ENCODE measurements at places on chromosomes 11 and 22.
A peak's percentile ranks its signal among the peaks of the same experiment; 100 is the strongest.

- DNase-seq, result no peak
Observed at GRCh38 chr11:114044042-114044871, 15.3 kb upstream of the ZBTB16 start.

DNA sequence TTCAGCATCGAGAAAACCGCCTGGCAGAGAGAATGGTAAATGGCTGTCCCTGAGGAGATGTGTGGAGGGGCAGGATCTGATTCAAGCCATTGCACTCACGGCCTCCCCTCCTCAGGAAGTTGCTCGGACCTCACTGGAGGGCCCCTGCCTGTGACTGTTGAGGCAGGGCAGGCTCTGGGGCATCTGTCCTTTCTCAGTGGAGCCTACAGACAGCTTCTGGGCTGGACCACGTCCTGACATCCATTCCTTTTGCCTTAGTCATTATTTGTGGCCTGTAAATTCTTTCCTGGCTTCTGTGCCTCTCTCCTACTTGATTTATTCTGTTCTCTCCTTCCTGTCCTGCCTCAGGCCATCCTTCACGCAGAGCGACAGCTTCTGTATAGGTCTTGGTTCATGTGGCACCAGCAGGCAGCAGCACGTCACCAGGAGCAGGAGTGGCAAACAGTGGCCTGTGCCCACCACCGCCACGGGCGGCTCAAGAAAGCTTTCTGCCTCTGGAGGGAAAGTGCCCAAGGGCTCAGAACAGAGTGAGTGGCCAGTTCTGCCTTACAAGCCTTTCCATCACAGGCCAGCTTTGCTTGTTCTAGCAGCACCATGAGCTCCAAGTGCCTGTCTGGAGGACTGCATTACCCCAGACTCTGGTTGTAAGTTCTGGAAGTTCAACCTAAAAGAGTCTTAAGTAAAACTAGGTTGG lies 59.6 kb downstream of the PISD start:
- no peak for DNase-seq

GRCh38 chr11:60970369-60970774 lies 1.1 kb upstream of the CD6 start:
- no peak for DNase-seq

GRCh38 chr11:94536386-94536785 lies 7.3 kb upstream of the FUT4 start:
- DNase-seq, result no peak

DNA sequence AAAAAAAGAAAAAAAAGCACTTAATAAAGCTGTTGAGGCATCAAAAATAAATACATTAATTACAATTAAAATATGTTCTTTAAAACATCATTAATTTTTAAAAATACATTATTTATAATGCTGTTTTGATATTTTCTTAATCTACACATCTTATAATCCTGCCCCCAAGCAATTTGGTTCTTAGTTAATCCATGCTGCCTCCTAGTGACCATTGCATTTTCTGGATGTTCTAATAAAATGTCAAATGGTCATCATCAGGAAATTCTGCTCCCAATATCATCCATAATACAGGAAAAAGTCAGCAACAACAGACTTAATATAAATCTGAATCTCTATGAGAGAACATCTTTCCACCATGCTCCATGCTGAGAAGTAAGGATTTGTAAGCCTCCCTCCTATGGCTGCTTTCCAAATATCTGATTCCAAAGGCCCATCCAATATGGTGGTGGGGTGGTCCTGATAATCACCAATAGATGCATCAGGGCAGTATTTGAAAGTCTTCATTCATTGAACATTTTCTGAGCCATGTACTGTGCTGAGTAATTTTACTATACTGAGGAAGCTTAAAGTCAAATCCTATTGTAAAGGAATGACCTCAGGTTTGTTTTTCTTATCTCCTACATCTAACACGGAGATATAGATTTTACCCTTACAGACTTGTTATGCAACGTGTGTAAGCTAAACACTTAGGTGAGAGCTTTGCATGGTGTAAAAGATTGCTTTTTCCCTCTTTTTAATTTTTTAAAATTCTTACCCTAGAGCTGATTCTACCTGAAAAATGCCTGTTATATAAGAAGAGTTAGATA lies 124.7 kb upstream of the BMAL1 start:
- DNase-seq, result no peak

DNA sequence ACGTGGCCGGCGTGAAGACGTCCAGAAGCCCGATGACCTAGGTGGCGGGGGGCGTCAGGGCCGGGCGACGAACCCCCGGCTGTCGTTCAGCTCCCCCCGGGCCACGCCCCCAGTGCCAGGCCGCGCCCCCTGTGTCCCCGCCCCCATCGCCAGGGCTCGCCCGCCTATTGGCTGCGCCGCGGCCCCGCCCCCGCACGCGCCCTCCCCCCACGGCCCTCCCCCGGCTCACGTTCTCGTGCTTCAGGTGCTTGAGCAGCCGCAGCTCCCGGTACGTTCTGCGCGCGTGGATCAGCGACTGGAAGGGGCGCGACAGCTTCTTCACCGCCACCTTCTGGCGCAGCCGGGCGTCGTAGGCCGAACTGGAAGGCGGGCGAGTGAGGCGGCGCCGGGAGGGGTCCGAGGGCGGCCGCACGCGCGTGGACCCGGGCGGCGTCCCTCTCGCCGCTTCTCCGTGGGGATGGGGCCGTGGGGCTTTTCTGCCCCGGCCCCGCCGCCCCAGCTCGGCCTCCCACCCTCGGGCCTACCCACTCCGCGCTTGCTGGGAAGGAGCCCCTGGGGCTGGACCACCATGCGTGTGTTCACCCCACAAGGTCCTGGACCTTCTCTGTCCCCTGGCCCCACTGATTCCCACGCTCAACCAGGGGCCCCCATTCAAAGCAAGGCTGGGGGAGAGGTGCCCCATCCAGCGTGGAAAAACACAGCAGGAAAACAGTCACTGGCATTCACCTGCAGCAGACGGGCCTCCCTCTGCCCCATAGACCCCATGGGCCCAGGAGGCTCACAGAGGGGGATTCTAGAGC lies 2.4 kb downstream of the MAPK11 start:
- DNase-seq, result peak; percentile 82

DNA sequence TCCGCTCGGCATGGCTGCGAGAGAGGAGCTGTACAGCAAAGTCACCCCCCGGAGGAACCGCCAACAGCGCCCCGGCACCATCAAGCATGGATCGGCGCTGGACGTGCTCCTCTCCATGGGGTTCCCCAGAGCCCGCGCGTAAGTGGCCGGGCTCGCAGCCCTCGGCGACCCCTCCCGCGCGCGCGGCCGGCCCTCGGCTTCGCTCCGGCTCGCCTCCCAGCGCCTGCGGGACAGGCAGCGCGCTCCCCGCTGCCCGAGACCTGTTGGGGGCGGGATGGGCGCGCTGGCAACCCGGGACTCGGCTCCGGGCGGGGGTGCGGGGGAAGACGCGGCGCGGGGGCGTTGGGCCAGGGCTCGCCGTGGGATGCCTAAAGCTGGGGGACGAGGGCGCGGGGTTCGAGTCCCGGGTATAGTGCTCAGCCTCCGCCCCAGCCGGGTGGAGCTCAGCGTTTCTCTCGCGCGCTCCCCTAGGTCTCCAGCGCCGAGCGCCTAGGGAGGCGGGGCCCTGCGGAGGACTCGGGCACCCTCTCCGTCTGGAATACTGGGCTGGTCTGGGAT lies 630 bp downstream of the UBASH3B start:
- no peak for DNase-seq

- no peak for DNase-seq
Observed at GRCh38 chr11:70799386-70799785, 401.1 kb downstream of the CTTN start.

GRCh38 chr11:94031625-94032024 lies 10.5 kb downstream of the HEPHL1 start:
- DNase-seq, result no peak

- DNase-seq, result no peak
Observed at GRCh38 chr11:114318361-114318760, 22.2 kb downstream of the NNMT start.

DNA sequence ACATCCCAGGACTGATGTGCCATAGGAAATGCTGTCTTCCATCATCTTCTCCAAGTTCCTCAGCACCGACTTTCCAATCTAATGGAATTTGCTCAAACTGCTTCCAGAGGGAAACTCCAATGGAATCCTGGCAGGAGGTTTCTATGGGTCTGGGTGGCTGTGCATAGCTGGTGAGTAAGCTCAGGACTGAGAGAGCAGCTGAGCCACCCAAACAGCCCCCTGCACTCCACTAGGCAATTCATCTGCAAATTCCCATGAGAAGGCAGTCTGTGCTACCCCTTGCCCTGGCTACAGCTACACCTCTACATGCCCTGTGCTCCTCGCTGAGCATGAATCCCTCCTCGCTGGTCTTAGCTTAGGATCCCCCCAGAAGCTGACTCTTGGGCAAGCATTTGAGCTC lies 127.9 kb upstream of the CSNK2A3 start:
- no peak for DNase-seq

DNA sequence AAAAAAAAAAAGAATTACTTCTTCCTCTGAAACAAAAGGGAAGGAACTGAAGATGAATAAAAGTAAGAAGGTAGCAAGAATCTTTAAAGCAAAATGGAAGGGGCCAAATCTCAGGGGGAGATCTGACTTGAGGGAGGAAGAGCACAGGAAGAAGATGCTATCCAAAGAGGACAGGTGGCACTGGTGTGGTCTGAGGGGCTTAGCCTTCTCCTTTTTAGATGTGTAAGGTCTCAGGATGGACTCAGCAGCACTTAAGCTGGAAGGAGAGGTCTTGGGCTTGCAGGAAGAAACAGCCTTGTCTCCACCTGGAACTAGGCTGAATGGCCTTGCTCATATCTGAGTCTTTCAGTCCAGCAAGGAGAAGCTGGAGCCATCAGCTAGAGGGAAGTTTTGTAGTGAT lies 5.0 kb upstream of the RNF169 start:
- DNase-seq, result no peak

- no peak for DNase-seq
Observed at GRCh38 chr11:16603245-16603644, 135.2 kb upstream of the C11orf58 start.

DNA sequence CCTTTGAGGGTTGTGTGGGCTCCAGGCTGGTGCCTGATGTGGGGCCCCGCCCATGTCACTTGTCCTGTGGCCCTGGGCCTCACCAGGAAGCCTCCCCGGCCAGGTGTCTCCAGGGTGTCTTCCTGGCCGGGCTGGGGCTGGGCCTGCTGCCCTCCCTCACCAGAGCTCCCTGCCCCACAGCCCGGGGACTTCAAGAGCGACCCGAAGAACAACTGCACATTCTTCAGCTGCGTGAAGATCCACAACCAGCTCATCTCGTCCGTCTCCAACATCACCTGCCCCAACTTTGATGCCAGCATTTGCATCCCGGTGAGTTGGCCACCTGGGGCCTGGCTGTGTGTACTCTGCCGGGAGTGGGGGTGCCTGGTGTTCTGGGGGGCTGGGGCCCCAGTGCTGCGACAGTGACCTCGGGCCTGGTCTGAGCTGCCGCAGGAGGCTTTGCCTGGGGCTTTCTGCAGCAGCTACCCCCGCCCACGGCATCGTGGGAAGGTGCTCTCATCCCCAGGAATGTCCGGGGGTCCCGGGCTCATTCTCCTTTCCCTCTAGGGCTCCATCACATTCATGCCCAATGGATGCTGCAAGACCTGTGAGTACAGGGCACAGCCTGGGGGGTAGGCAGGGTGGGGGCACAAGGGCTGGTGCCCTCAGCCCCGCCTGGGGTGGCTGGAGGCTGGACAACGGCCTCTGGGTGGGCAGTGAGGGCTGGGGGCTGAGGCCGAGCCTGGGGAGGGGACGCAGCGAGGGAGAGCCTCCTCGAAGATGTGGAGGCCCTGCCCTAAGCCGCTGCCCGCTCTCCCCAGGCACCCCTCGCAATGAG lies 34.6 kb downstream of the MUC2 start:
- DNase-seq, result no peak

DNA sequence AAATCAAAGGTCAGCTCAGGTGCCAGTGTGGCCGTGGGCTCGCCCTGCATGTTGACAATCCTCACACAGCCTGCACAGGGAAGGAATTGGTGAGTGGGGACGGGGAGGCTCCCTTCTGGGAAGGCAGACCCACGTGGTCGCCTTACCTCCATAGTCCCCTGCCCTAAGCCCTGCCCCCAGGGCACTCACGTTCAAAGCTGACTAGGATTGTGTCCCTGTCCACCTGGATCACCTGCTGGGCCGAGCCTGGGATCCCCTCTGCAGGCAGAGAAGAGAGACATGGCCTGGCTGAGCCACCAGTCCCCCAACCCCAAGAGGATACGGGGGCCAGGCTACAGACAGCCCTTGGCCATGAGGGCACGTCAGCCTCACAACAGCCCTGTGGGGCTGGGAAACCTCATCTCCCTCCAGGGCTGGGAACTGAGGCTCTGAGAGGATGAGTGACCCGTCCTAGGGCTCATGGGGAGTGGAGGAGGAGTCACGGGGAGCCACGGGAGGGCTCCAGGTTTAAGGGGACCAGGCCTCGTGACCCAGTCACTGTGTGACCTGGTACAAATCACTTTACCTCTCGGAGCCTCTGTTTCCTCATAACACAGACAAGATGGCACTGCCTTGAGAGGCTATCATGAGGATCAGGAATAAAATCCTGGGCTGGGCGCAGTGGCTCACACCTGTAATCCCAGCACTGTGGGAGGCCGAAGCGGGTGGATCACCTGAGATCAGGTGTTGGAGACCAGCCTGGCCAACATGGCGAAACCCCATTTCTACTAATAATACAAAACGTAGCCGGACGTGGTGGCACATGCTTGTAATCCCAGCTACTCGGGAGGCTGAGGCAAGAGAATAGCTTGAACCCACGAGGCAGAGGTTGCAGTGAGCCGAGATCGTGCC lies 12.1 kb upstream of the SF1 start:
- no peak for DNase-seq

- no peak for DNase-seq
Observed at GRCh38 chr11:11701070-11701469, 79.3 kb upstream of the GALNT18 start.

GRCh38 chr22:22897091-22897490 lies 9.5 kb downstream of the IGLL5 start:
- no peak for DNase-seq

Measured in left forelimb (tissue), 1 donor.